Renal cortical epithelial cell (primary cell): ENCODE measurements at places on chromosomes 1 and 21.

DNA sequence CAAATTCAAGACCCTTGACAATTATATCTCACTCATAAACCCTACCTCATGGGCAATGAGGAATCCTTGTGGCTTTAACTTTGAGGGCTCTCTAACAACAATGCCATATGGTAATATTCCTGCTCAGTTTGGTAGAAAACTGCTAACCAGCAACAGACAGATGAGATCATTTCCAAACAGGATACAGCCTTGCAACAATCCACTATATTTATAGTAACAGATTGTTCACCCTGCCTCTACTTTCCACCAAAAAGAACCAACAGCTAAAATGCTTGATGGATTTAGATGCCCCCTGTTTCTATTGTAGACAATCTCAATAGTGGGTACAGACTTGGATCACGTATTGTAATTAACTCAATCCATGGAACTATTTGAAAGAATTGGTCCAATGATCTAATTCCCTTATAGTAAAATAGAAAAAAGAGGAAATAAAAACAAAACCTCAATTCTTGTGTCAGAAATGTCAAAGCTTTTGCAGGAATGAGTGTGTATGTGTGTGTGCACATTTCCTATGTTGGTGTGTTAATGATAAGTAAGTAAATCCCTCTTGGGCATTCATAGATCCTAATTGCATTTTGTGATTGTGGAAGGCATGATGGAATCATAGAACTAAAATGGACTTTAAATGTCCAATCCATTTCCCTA lies 100.0 kb upstream of the EDEM3 start:
- peak; percentile 38 for DNase-seq

GRCh38 chr1:244350027-244350426 lies 101.7 kb downstream of the ADSS2 start:
- no peak for DNase-seq

- no peak for DNase-seq
These were observed 410.4 kb upstream of the BEND5 start for GRCh38 chr1:49187056-49187455.

DNA sequence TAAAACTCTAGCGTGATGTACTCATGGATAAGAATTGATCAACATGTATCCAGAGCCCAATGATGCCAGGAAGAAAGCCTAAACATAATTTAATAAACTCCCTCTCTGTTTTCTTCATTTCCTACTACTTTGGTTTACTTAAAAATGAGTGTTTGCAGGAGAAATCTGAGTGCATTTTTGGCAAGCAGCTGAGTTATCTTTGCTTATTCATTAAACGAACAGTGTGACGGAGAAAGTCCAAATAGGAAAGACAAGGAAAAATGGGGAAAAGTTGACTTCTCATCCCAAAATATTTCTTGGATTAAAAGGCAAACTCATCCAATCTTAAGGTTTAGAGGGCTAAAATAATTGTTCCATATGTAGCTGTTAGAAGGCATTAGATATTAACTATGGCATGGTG lies 496.7 kb downstream of the SMYD3 start:
- DNase-seq = no peak
